ENCODE measurements at places on chromosomes 4 and X.

- no peak for DNase-seq
These were observed 21.2 kb downstream of the TMEM255A start for GRCh38 chrX:120290107-120290506.

GRCh38 chr4:142043509-142043908 is 407.1 kb downstream of the IL15 start:
- no peak for DNase-seq

GRCh38 chrX:148314876-148315275 is 185.5 kb upstream of the AFF2 start:
- no peak for DNase-seq

DNA sequence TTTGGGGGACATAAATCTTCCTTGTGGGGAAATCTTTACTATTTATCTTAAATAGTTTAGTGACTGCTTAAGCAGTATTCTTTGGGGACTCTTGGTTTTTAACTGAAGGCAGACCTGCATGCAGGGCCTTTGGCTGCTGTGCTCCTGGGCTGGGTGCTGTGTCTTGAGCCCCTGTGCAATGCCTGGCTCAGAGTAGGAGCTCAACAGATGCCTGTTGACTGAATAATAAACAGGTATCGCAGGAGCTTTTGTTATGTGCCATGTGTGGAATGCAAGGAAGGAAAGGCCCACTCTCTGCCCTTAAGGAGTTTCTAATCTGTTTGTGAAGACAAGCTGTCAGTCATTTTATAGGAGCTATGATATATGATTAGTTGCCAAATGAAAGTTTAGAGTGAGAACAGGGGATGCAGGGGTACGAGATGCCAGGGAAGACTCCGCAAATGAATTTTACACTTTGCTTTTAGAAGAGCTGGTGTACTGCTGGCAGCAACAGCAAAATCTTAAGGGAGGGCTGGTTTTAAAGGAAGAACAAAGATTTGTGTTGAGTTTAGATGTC is 6.7 kb downstream of the GAB1 start:
- no peak for DNase-seq

DNA sequence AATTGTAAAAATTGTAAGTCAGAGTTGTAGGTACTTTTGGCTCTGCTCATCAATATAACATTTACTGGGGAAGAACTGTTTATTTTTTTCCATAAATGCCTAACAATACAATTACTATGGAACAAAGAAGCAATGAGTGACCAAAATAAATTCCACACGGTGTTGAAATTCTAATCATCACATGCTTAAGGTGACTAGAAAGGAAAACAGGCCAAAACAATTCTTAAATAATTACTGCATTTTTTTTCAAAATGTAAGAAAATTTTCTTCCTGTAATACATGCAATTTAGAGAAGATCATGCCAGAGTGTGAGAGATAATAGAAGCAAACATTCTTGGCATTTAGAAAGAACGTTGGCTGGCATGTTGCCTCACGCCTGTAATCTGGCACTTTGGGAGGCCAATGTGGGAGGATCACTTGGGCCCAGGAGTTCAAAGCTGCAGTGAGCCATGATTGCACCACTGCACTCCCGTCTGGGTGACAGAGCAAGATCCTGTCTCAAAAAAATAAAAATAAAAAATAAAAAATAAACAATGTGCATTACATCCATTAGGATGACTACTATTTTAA is 22.5 kb downstream of the C4orf46 start:
- DNase-seq, result no peak

Measured in myocyte (in vitro differentiated cells).